ENCODE measurements at places on chromosomes 6 and 20.

DNA sequence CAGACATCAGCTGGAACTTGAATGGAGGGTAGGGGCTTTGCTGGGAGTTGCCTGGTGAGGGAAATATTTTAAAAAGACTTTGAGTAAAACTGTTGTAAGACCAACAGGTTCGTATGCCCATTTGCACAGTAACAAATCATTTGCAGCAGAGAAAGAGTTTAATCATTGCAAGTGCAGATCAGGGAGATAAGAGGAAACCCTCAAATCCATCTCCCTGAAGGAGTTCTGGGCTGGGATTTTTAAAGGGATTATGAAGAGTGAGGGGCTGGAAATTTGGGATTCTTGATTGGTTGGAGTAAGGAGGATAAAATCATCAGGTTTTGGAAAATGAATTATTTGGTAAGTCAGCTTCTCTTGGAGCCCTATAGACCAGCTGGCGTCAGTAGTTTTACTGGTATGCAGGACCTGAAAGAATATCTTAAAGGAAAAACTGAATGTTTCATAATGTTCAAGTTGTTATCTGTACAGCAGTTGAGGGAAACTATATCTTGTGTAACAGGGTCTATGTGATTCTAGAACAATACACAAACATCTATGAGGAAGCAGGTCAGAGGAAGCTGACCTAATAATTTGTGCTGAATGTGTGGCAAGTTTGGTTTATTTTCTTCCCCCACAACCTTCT is 295.5 kb downstream of the PLCB1 start:
- no peak for DNase-seq

DNA sequence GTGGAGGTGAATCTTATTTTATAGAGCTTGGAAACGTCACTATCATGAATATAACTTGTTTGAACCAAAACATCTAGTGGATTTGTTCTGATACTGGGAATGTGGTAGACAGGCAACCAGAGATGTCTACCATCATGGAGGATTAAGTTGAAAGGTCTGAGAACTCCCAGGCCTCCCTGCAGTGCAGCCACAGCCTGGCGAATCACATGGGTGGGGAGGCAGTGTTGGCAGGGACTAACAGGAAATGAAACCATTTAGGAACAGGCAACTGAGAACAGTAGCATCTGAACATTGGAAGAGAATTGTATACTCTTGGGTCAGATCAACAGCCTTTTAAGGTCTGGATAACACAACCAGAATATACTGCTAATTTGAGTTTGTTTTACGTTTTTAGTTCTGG is 22.3 kb upstream of the CEP162 start:
- no peak for DNase-seq

GRCh38 chr6:169886631-169887227 is 135.3 kb downstream of the ERMARD start:
- DNase-seq = no peak

- DNase-seq = no peak
These were observed 861 bp upstream of the HLA-A start for GRCh38 chr6:29941471-29941870.

DNA sequence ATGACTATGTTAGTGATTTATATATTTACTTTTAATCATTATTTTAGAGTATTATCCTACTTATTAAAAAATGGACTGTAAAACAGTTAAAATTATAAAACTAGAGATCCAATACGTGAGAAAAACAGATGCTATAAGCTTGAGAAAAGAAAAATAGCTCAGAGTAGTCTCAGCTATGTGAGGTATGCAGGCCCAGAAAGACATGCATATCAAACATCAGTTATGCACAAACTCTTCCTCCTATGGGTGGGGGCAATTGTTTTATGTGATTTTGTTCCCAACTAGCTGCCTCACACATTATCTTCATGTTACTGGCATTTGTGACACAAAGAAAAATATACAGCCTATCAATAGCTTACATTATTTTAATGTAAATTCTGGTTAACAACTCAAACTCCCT is 28.8 kb downstream of the RARS2 start:
- DNase-seq = no peak

GRCh38 chr20:62376112-62377063 is 9.3 kb upstream of the LAMA5 start:
- DNase-seq = no peak

DNA sequence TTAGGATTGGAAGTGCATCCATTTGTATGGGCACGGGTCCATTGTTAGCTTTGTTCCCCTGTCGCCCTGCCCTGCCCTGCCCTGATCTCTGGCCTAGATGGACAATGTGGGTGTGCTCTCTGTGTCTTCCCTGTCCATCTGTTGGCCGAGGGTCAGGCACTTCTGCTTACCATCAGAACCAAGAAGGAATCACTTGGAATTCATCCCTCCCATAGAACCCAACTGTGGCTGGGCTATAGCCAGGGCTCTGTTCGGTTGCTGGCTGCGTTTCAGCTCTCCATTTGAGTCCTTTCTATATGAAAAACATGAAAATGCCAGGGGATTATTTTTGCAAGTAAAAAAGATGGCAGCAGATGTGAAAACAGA is 26.6 kb upstream of the TULP4 start:
- peak; percentile 68 for DNase-seq

DNA sequence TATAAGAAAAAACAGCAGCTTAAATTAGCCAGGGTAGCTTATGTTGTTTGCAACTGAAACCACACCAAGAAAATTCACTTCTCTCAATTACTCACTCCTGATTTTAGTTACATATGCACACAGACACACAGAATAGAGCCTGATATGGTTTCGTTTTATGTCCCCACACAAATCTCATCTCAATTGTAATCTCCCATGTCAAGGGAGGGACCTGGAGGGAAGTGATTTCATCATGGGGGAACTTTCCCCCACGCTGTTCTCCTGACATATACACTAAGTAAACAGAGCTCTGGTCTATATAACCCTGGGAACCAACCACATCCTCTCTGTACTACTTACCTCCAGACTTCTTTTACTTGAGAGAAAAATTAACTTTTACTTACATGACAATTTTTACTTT is 9.8 kb downstream of the OR12D1 start:
- DNase-seq = no peak

DNA sequence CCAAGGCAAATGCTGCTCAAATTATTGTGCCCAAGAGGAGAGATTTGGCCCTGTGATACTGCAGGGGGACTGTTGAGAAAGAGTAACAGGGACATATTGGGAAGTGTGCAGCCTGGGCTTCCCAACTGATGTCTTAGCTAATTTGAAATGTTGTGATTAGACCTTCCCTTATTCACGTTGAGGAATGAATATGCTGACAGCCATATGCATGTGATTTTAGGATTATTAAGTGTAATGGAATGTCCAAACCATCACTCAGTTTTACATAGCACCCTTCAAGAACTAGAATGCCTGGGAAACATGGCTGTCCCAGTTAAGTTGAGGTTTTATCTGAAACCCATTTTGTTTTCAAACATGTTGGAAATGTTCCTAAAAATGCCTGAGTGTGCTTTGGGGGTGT is 81.4 kb downstream of the CARMIL1 start:
- DNase-seq = no peak

GRCh38 chr6:30998785-30999184 is 11.5 kb upstream of the MUC22 start:
- no peak for DNase-seq

DNA sequence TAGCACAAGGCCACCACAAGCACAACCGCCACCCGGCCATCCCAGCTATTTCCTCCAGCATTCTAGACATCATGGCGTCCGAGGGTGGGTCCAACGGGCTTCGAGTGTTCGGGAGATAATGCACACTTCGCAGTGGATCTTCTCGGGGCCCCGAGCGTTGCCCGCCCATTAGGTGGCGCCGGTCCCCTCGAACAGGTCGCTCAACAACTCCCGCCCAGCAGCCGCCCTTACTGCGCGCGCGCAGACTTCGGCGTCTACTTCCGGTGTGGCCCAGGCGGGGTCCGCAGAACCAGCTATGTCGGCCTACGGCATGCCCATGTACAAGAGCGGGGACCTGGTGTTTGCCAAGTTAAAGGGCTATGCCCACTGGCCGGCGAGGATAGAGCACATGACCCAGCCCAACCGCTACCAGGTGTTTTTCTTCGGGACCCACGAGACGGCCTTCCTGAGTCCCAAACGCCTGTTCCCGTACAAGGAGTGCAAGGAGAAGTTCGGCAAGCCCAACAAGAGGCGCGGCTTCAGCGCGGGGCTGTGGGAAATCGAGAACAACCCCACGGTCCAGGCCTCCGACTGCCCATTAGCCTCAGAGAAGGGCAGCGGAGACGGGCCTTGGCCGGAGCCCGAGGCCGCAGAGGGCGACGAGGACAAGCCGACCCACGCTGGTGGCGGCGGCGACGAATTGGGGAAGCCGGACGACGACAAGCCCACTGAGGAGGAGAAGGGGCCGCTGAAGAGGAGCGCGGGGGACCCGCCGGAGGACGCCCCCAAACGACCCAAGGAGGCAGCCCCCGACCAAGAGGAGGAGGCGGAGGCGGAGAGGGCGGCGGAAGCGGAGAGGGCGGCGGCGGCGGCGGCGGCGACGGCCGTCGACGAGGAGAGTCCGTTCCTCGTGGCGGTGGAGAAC is at the start of gene HDGFL1:
TSS of gene HDGFL1 (plus strand) at position 286 of the 904 bp plus-strand sequence. CDS start at position 296, 10 bp downstream.
- no peak for DNase-seq

- DNase-seq = no peak
These were observed 78.6 kb upstream of the RIPOR2 start for GRCh38 chr6:25014369-25014768.

DNA sequence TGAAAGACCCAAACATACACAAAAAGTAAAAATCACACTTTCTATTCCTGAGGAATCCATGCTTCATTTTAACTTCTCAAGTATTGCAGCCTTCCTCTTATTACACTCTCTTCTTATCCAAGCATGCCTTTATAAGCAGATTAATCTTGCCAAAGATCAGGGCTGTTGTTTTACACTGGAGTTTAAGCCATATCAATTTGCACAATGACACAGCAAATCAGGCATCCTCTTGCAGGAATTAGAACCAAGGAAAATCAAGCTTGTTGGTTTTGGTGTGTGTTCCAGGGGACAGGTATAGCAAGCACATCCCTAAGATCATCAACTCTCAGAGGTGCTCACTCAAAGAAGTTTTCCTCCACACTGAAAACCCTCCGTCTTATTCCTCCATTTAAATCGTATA is 69.5 kb downstream of the CYP39A1 start:
- DNase-seq = no peak
